ENCODE measurements at places on chromosomes 11 and 22.

GRCh38 chr11:104856607-104857006, 41.7 kb downstream of the CASP12 start:
- DNase-seq = no peak

- no peak for DNase-seq
Observed at GRCh38 chr11:64710418-64711137, 12.4 kb downstream of the NRXN2 start.

DNA sequence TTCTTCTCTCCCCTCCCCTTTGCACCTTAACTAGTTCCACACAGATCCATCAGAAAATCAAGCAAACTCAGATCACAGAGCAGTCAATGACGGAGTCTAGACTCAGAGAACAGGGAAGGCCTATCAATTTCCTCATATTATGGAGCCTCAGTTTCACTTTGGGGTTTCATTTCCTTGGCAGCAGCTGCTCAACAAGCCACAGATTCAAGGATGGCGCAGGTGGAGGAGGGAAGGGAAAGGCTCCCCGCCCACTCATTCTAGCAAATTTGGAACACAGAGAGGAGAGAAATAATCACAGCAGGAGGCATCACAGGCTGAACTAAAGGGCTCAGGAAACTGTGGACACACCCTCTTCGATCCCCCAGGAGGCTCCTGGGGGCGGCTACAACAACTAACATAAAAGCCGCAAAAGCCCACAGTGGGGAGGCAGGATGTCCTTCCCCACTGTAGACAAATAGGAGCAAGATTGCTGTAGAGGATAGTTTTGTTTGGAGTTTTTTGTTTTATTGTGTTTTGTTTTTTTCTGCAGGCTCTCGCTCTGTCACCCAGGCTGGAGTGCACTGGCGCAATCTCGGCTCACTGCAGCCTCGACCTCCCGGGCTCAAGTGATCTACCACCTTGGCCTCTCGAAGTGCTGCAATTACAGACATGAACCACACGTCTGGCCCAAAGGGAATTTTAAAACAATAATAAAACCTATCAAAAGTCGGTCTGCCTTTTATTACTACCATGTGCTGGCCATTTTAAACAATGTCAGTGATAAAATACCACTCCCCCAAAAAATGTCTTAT, 3.4 kb downstream of the PLAAT3 start:
- DNase-seq = no peak

- DNase-seq = no peak
Observed at GRCh38 chr11:123111465-123111864, 49.5 kb upstream of the HSPA8 start.

- no peak for DNase-seq
Observed at GRCh38 chr11:30018495-30018894, 1.7 kb upstream of the KCNA4 start.

DNA sequence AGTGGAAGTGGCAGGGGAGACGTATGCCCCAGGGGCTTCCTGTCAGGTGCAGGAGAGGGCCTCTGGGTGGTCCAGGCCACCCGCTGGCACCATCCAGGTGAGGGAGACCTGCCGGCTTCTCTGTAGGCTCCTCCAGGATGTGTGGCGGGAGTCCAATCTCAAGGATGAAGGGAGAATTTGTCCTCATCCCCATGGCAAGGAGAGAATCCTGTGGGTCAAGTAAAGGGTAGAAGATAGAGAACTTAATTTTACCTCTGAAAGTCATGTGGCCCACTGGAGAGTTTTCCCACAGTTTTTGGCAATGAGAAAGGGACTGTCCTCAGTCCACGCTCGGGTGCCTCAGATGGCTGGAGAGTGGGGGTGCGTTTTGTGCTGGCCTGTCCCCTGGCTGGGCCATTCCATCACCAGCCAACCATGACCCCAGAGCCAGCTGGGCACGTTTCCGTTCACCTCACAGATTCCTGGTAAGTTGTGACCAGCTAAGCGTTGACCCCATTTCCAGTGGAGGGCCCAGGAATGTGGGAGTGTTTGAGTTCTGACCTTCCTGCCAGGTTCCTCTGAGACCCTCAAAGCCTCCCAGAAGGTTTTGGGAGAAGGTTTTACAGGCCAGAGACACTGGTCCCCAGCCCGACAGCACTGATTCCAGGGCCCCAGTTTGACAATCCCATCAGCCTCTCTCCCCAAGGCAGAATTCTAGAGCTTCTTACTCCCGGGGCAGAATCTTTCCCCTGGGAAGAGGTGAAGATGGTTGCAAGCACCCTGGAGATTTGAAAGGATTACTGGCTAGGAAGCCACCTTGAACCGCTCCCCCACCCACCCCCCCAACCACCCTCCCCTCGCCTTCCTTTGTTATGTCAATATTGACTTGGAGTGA, 2.6 kb downstream of the OVOL1 start:
- no peak for DNase-seq

DNA sequence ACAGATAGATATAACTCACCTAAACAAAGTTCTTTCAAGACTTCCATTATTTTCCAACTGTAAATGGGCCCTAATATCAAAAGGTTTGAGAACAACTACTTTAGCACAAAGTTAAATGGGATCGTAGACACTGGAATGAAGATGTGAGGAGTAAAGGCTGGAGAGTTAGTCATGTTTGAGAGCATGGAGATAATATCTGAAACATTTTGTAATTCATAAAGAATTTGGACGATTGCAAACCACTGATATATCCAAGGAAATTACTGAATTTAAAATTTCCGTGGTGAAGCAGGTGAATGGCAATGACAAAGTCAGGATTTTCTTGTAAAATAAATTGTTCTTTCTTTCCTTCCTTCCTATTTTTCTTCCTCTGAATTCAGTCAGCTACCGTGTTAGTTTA, 564.9 kb downstream of the CNTN5 start:
- no peak for DNase-seq

GRCh38 chr11:15157181-15157580, 42.5 kb downstream of the INSC start:
- no peak for DNase-seq

DNA sequence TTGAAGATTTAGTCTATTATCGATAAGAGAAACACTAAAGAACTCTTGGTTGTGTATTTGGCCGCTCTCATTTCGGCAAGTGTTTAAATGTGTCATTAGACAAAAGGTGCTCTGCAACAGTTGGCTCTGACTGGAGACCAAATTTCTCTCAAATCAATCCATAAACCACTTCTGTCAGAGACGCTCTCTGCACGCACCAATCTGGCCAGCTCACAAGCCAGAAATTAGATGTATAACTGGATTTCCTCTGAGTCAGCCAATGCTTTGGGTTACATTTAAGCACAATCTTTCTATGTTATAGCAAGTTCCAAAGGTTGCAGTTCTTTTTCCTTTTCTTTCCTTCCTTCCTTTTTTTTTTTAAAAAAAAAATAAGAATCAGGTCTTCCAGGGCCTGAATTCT, 17.6 kb upstream of the PARVA start:
- DNase-seq = no peak

GRCh38 chr11:20483931-20484330, 96.4 kb downstream of the PRMT3 start:
- no peak for DNase-seq

DNA sequence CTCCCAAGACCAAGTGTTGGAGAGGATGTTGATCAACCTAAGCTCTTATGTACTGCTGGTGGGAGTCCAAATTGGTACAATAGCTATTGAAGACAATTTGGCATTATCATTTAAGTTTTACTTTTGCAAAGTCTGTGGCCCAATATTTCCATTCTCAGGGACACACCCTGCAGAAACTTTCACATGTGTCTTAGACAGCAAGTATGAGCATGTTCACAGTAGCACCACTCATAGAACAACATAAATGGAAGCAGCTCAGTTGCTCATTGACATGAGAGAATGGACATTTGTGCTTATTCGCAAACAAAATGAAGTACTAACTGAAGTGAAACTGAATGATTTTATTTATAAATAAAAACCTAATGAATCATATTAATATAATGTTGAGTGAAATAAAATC, 135.5 kb downstream of the NOX4 start:
- DNase-seq = no peak

- DNase-seq = no peak
Observed at GRCh38 chr22:49362211-49362839, 465.3 kb downstream of the BRD1 start.

DNA sequence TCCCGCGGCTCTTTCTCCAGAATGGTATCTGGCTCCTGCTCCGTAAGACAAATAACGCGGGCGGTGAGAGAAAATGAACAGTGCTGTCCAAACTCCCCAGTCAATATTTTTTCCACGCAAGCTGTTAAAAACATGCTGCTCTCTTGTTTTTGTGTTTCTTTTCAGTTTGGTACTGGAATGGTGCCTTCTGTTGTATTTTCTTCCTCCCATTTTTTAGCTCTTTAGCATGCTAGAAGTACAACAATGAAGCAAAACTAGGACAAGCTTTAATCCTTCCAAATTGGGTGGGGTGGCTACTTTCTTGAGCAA, 599 bp upstream of the PPP2R1B start:
- no peak for DNase-seq

- DNase-seq = peak; percentile 60
Observed at GRCh38 chr11:62728171-62728988, at the start of gene TTC9C. Gene TTC9C, plus strand, starts transcription at chr11:62728486. Its CDS starts 363 bp downstream, at chr11:62728849.

DNA sequence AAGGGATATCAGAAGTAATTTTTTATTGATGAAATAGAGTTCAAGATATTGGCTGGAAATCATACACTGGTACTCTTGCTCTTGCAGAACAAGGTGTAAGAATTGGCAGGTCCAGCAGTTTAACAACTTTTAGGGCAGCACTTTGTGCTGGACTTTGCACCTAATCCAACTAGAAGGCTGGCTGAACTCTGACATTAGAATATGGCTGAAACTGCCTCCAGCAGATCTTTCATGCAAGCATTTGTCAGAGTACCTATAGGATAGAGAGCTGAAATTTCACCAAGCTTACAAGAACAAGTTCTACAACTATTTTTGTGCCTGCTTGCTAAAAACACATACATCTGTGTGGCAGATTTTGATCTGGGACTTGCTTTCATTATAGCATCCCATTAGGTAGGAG, 17.2 kb downstream of the HPS5 start:
- no peak for DNase-seq

DNA sequence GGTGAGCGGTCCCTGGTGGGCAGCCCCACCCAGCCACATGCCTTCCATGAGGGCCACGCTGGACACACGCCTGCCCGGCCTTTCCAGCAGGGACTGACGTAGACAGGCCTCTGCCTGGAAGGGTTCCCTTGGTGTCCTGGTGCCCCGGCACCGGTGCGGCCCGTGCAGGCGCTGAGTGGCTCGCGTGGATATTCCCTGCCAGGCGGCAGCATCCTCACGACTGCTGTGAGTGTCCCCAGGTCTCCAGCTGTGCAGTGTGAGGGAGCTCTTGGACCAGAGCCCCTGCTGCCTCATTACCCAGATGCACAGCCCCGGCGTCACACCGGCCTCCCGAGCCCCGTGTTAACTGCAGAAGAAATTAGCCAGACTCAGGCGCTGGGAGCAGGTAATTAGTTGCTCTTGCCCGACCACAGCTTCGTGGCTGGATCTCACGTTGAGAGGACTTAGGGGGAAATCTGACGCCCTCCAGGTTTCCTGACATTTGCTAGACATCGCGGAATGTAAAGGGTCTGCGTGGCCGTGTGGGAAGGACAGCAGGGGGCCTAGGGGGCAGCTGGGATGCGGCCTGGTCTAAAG, 1196.3 kb downstream of the BRD1 start:
- no peak for DNase-seq

GRCh38 chr11:1949302-1949701, 2.2 kb downstream of the MRPL23 start:
- DNase-seq = no peak

GRCh38 chr11:11657218-11657955, 35.6 kb upstream of the GALNT18 start:
- DNase-seq = no peak

DNA sequence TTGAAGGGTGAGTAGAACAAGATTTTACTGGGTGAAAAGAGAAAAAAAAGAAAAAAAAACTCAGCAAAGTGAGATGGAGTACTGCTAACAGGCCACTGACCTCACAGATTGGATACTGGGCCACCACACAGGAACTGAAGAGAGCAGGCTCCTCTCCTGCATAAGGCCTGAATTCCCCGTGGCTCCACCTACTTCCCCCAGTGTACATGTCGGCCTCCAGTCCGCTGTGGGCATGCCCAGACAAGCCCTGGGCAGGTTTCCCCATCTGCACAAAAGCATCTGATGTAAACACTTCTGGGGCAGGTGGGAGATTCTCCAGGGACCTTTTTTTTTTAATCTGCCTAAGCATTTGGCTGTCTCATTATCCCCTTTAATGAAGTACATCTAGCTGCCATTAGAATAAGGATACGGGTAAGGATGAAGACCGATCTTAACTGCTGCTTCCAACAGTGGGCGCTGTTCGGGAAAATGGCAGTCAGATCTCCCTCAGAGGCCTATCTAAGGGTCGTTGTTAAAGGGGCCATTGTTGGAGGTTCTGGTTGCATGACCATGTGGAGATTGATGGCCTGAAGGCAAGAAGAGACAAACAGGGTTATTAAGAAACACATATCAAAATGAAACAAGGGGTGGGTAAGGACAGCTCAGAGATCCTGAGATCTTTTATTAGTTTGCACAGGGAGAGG, 48.5 kb downstream of the MS4A13 start:
- DNase-seq = no peak

DNA sequence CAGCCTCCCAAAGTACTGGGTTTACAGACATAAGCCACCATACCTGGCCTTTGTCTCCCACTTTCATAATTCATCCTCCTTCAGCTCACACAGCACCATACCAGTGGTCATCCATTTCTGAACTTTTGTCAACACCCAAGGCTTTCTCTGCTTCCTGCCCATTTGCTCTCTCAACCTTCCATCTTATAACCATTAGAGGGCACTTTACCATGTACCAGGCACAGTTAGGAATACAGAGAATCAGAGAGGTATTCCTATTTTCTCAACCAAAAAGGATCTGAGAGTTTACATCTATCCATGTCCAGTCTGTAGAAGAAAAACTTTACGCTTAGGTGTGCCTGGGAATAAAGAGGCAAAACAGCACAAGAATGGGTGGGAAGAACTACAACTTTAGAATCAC, 397.6 kb downstream of the BUD13 start:
- DNase-seq = no peak

DNA sequence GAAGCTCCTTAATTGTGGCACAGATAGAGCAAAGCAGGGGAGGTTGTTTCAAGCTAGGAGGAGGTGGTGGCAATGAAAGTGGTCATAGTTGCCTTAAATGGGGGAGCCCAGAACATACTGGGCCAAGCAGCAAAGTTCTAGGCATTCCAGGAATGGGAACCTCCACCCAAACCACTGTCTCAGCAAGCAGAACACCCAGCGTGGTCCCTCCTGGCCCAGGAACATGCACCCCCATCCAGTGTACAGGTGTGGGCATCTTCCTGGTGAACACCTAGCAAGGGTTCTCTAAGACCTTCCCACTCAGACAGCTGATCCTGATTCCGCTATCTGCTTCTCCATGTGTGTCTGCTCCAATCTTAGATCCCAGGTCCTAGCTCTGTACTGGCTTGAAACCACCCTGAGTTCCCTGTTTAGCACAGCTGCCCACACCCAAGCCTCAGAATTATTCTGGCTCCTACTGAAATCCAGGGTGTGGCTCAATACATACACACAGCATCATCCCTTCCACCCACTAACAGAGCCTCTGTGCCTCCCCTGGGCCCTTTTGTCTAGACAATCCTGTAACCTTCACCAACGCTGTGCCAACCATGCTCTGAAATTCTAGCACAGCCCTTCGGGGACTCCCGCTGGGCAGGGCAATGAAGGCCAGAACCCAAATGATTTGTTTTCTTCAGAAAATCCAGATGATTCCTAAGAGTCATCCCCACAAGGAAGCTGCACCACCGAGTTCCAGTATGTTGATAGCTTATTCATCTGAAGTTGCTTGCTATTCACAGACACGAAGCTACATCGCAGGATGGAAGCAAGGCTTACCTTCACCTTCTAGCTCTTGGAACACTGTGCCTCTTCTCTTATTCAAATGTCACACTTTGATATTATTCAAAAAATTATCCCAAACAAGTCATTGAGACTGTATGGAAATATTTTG, 76.6 kb downstream of the ABTB2 start:
- no peak for DNase-seq

Measured in stimulated activated CD8-positive, alpha-beta memory T cell treated with anti-CD3 and anti-CD28 coated beads, Interleukin-7, amount 100 ng/mL, for 24 hours (primary cell).